ENCODE measurements at places on chromosomes 1 and 21.

GRCh38 chr21:35578347-35578782 lies 482.0 kb downstream of the SETD4 start:
- no peak for DNase-seq

DNA sequence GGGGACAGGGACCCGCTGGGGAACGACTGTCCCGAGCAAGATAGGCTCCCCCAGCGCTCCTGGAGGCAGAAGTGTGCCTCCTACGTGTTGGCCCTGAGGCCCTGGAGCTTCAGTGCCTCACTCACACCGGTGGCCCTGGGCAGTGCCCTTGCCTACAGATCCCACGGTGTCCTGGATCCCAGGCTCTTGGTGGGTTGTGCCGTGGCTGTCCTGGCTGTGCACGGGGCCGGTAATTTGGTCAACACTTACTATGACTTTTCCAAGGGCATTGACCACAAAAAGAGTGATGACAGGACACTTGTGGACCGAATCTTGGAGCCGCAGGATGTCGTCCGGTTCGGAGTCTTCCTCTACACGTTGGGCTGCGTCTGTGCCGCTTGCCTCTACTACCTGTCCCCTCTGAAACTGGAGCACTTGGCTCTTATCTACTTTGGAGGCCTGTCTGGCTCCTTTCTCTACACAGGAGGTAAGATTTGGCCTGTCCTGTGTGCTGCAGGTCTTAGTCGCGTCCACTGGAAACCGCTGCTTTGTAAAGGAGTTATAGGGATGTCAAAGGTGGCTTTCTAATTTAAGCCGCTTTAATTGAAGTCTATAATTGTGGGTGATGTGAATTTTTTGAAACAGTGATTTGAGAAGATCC lies 717 bp downstream of the UBIAD1 start:
- peak; percentile 19 for DNase-seq

DNA sequence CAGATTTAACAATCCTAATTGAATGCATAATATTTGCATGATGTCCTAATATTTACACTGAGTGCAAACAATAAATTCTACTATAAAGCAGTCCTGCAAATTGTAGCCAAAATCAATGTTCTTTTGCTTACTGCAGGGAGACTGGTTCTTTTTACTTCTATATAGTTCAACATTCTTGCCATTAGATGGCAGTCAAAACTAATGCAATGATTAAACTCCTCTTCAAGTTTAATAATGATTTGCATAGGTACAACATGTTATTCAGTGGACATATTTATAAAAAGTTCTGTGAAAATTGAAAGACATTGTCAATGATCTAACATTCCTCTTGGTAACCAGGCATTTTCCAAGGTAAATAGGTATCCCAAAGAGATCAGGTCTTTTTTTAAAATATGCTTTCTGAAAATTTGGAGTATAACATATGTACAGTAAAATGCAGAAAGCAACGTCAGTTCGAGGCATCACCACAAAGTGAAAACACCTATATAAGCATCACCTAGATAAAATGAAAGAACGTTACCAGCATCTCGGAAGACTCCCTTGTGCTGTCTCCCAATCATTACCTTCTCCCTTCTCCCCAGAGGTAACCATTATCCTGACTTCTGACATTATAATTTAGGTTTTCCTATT lies 9.8 kb upstream of the FNBP1L start:
- DNase-seq, result no peak

GRCh38 chr1:243269461-243269801 lies 13.6 kb downstream of the SDCCAG8 start:
- no peak for DNase-seq

DNA sequence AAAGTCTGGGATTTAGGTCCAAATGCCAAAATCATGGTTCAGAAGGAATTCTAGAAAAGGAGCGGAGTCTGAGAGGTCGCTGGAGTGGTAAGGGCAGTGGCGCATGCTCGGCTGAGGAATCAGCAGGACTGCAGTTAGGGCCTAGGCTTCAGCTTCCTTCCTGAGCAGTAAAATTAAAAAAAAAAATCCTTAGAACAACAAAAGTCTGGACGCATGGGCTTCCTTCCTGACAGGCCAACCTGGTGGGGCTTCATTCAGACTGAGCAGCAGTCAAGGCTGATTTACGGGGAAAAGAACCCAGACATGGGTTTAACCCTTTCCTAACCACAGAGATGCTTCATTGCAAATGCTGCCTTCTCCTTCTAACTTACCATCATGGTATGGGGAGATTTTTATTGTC lies 17.1 kb downstream of the RNF220 start:
- DNase-seq, result no peak

- peak; percentile 49 for DNase-seq
Measured at GRCh38 chr1:231866392-231867331, 240.1 kb downstream of the DISC1 start.

DNA sequence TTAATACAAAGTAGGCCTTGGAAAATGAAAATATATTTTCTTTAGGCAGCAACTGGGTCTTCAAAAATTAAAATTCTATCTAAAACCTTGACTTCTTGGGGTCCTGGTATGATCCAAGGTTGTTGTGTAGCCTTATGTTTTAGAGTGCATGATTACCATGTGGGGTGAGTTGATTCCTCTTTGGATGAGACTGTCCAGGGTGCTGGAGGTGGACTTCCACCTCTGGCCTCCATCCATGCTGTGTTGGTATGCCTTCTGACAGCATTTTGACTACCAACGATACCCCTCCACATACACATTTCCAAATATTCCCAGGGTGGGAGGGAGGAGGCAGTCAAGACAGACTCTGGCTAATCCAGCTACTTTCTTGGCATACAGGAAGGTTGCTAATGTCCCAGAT lies 205.0 kb downstream of the TNR start:
- DNase-seq, result no peak

- no peak for DNase-seq
Measured at GRCh38 chr1:230495891-230496385, 69.8 kb upstream of the PGBD5 start.

- peak; percentile 16 for DNase-seq
Measured at GRCh38 chr1:50959303-50959912, 659 bp downstream of the FAF1 start.

- no peak for DNase-seq
Measured at GRCh38 chr1:219806020-219806419, 122.3 kb downstream of the SLC30A10 start.

- no peak for DNase-seq
Measured at GRCh38 chr1:163083690-163084089, 14.5 kb downstream of the RGS4 start.

- DNase-seq, result peak; percentile 55
Measured at GRCh38 chr1:26035959-26036755, 9.8 kb downstream of the SLC30A2 start.

DNA sequence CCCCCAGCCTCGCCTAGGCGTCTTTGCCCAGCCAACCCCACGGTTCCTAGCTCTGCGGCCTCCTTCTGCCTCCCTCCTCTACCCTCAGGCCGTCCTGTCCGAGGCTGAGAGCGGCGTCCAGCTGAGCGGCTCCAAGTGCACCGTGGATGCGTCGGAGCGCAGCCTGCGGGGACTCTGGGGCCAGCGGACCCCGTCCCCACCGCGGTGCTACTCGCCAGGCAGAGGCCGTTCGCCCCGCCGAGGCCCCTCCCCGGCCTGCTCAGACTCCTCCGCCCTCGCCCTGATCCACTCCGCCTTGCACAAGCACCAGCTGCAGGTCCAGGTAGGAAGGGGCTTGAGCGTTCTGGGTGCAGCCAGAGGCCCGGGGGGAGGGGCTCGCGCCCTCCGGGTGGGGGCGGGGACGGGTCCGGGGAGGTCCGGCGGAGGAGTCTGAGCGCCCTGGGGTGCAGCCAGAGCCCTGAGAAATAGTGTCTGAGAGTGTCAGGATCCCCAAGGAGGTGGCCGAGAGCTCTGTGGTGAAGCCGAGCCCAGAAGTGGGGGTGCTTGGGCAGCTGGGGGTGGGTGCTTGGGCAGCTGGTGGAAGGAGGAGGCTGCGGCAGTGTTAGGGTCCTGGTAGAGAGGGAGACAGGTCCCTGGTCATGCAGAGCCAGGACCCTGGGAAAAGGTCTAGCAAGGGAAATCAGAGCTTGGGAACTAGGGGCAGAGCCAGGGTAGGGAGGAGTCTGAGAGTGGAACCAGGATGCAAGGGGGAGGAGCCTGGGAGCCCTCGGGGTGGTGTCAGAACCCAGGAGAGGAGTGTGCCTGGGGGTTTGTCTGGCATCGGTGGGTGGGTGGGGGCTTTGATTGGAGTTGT lies 3.2 kb upstream of the NBPF3 start:
- no peak for DNase-seq

- no peak for DNase-seq
Measured at GRCh38 chr1:64856553-64856952, 109.8 kb downstream of the JAK1 start.

GRCh38 chr1:154353460-154353904 lies 28.2 kb downstream of the ATP8B2 start:
- no peak for DNase-seq

DNA sequence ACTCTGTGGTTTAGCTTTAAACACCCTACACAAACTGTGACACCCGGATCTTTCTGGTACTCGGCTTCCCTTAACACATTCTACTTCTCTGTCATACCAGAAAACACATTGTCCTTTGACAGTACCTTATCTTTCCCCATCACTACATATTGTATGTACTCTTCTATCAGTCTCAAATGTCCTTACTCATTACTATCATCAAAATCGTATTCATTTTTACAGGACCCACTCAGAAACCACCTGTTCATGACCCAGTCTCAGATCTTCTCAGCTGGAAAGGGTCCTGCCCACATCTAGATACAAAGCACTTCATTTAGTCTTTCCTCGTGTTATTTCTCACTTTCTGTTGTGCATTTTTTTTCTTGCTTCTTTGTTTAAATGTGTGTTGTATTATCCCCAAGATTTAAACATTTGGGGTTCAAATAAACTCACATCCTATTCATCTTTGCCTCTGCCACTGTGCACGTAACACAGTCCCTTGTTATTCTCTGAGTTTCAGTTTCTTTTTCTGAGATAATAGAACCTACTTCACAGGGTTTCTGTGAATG lies 27.7 kb downstream of the CD34 start:
- no peak for DNase-seq
